ENCODE measurements at places on chromosomes 6 and 20. TPM values are rescaled to one million over a fixed set of nuclear protein-coding genes. Genes with fewer than 3 reads are reported as not detected.

DNA sequence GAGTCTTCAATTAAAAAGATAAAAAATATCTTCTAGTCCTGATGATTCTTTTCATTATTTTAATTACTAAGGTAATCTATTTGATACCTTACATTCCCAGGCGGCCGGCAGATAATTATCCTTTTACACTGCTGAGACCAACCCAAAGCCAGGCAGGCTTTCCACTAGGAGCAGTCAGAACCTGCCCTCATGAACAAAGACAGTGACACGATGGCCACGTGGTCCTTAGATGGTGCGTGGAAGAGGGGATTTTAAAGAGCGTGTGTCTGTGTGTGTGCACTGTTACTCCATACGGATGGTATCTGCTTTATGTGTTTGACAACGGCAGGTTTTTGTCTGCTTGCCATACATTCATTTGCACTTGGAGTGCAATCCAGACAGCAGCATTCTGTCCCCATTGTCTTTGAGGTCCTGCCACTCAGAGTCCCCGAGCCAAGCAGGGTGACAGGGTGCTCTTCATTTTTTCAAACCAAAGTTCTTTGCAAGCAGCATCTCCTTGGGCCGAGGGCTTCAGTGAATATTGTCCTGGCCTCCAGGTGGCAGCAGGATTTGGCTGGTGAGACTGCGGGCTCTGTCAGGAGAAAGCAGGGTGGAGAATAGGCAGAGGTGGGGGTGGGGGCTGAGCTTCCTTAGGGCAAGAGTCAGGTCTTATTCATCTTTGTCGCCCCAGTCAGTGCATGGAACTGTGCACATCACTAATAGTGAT is 260.5 kb downstream of the NRN1 start:
- no peak for DNase-seq

DNA sequence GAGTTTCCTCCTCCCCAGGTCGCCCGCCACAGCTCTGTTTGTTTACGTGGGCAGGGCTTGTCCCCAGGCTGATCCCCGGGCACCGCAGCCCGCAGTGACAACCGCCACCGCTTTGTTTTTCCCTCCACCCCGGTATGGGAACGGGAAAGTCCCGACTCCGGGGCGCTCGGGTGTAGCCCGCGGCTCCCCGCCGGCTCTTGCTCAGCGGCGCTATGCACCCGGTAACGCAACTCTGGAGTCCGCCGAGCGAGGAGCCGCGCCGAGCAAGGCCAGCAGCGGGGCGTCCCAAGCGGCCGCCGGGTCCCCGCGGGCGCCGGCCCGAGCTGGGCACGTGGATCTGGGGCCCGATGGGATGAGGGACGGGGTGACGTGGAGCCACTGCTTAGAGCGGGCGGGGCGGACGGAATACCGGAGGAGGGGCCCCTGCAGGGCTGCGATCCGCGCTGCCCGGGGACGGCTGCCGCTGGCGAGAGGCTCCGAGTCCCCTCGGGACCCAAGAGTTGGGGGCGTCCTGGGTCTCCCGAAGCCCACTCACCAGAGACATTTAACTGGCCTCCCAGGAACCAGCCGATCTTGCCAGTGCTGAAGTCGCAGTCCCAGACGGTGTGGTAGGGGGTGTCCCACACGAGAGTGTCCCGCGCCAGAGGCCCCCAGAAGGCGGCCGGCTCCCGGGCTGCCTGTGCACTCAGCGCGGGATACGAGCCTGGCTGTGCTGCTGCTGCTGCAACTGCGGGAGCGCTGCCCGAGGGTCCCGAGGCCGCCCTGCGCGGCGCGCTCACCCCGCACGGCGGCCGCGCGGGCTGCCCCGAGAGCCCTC is 497 bp downstream of the ACSS1 start:
- peak; percentile 67 for DNase-seq

DNA sequence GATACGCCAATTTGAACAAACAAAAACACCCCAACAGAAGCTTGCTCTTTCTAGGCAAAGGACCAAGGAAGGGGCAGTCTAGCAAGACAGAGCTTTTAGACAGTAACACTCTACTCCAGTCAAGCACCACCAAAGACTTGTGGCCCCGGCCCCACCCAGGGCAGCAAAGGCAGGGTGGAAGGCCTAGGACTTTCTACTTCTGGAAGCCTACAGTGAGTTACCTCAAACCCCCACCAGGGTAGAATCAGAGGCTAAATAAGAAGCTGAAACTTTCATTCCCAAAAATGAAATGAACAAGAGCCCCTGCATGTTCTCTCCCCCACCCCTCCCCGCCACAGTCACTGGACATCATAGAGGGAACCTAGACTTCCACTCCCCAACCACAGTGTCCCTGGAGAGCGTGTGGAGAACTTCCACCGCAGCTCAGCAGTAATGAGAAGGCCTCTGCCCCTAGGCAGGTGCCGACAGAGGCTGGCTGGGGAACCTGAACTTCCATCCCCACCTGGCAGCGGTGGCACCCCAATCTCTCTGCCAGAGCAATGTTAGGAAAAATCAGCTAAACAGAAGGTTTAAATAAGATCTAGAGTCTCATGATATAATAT is 40.0 kb downstream of the KATNA1 start:
- no peak for DNase-seq

GRCh38 chr6:93746892-93747291 is 327.5 kb upstream of the EPHA7 start:
- DNase-seq, result no peak

GRCh38 chr6:84853901-84854300 is 89.5 kb upstream of the TBX18 start:
- no peak for DNase-seq

DNA sequence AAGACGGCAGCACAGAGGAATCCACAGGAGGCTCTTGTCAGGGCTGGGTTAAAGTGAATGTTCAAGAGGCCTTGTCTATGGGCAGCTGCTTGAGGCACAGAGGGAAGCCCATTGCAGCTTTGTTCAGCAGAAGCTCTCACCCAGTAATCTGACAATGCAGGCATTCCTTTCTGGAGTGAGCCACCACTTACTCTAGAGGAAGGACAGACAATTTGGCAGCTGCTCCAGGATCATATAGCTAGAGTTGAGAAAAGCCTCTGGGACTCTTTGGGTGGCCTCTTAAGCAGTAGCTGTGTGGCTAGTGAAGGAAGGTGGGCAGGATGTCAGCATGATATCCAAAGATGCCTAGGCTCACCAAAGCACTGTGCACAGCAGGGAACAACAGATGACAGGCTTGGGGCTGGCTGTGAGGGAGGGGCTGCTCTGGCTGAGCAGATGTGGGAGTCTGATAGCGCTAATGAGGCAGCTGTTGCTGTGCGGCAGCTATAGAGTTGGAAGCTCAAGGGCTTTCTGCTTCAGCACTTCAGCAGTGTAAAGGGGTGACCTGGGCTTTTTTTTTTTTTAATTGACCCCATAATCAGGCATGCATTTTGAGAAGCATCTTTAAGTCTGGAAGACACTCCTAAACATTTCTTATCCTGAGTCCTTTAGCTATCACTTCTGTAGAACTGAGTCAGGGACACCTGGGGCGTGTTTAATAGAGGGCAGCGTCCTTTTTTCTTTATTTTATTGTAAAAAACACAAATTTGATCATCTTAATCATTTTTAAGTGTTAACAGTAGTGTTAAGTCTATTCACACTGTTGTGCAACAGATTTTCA is 27.2 kb downstream of the CMTR1 start:
- DNase-seq, result no peak

DNA sequence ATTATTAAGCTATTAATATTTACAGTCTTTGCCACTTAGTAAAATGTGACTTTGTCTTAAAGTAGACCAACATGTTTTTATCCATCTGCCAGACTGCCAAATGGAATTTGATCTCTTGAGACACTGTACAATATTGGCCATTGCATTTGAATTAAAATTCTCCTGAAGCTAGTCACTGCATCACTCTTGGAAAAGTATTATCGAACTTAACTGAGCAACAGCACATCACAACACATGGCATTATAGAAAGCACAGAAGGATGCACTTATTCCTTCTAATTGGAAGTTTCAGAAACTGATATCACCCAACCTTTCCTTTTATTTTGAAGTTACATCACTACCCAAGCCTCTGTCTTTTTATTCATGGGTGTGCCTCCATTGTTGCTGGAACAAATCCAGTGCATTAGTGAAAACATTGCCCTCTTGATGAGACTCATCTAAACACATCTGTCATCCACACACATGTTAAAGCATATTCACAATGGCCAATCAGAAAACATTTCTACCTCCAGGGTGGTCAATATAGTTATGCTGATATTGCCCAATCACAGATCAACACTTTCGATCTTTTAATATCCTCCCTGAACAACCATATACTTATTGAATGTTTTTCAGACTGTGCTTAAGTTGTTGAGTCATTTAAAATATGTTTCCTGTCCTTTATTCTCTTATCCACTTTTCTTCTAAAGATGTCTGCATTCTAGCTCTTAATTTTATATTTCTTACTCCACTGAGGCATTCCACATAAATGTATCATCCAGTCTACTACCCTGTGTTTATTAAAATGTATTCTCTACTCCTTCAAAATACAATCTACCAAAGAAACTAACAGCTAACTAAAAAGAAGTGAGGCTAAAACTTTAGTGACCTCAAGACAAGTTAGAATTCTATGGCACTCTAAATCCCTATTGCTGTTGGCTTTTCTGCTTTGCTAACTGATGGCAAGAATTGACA is 535.0 kb downstream of the RFPL4B start:
- no peak for DNase-seq

- no peak for DNase-seq
Measured at GRCh38 chr6:44892579-44892978, 435.6 kb upstream of the RUNX2 start.

DNA sequence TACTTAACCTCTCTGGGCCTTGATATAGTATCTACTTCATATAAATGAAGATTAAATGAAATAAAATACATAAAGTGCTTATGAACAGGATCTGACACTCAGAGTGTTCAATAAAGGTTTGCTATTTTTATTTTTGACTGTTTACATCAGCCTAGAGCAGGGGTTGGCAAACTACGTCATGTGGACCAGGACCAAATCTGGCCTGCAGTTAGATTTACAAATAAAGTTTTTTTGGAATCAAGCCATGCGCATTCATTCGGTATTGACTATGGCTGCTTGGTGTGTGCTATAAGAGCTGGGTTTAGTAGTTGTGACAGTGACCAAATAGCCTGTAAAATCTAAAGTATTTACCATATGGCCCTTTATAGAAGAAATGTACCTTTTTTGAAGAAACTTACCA is 20.8 kb downstream of the PEX7 start:
- no peak for DNase-seq

DNA sequence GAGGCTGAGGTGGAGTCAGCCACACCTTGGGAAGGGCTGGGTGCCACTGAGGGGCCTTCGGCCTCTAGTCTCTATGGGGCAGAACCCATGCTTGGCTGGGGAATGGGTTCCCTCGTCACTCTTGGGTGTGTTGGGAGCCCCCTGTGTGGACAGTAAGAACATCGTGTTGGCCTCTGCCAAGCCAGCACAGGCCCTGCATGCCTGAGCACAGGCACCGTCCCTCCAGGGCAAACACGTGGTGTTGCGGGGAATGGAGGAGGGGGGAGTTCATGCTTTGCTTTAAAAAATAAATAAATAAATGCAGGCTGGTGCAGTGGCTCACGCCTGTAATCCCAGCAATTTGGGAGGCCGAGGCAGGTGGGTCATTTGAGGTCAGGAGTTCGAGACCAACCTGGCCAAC is 63.0 kb downstream of the EZR start:
- no peak for DNase-seq

GRCh38 chr20:31710423-31711108 is 12.1 kb downstream of the BCL2L1 start:
- no peak for DNase-seq

DNA sequence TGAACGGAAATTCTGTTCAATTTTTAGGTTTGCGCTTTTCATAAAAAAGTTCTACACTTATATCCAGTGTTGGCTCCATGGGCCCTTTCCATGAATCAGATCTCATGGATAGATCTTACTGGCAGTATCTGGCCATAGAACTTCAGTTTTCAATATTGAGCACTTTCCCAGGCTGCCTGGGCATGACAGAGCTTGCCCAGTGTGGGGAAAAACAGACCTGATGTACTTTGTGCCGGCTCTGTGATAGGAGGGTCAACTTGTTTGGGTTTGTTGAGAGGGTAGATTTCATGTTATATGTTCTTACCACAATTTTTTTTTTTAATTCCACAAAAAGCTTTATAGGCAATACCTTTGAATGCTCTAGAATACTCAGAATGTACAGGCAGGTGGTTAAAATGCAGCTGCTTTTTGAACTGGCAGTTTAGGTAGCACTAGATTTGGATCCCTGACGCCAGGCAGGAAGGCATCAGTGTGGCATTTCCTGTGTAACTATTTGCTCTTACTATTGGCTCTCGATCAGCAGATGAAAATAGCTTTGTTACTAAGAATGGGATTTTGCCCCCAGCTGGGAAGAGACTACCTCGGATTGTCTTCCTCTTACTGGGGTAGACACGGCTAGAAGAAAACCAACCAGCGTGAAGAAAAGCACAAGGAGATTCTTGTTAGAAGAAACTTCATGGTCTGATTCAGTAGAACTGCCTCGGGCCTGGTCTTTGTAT is 404.9 kb upstream of the SOX4 start:
- no peak for DNase-seq

GRCh38 chr20:40813708-40814630 is 124.9 kb upstream of the MAFB start:
- DNase-seq, result no peak

DNA sequence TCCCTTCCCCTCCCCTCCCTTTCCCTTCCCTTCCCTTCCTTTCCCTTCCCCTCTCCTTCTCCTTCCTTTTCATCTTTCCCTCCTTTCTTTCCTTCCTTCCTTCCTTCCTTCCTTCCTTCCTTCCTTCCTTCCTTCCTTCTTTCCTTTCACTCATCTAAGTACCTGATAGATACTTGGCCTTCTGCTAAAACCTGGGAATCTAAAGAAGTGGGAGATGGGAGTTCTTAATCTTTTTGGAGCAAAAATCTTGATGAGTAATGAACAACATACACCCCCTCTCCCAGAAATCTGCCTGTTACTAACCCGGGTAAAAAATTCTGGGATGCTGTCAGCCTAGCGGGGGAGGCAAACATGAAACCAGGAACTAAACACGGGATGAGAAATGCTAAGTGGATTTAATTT is 100.7 kb downstream of the VEGFA start:
- no peak for DNase-seq

GRCh38 chr6:31122791-31123706 is 2.8 kb upstream of the CDSN start:
- no peak for DNase-seq

The GMDS gene
- total RNA-seq, result 30.5 TPM

The HLA-DRB1 gene
- total RNA-seq, result 52.1 TPM

The GNMT gene
- total RNA-seq, result 2.0 TPM

The STAU1 gene
- total RNA-seq, result 45.8 TPM

The SALL4 gene
- 0.17 TPM for total RNA-seq

The AKAP12 gene
- total RNA-seq, result 0.39 TPM

The NR2E1 gene
- total RNA-seq, result not detected

The JARID2 gene
- total RNA-seq, result 29.9 TPM

The ECHDC1 gene
- total RNA-seq, result 48.2 TPM

Measured in naive thymus-derived CD4-positive, alpha-beta T cell (primary cell).